ENCODE measurements at places on chromosomes 2 and 18.

DNA sequence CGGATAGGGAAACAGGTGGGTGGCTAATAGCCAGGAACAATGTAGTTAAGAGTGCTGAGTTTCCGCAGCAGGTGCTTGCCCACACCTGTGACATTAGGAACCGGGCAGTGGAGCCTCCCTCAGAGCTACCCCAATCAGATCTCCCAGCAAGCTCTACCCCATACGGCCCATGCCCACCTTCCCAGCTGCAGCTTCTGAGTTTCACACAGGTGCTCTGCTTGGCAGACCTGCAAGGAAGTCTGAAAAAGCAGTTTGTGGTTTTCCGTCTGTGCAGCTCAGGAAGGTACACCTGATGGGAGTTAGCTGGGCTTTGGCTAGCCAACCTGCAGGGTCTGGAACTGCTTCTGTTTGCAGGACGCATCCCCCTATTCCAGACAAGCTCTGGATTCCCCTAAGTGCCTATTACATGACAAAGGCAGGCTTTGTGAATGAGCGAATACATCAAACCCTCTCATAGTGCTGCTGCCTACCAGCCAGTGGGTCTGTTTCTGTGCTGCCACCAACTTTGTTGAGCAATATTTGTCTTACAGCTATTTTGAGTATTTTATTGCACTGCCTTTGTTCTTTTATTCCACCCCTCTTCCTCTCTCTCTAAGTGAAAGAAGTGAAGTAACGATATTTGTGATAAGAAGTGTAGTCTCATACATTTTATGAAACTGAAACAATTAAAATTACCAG lies 24.7 kb upstream of the CEP68 start:
- no peak for DNase-seq

DNA sequence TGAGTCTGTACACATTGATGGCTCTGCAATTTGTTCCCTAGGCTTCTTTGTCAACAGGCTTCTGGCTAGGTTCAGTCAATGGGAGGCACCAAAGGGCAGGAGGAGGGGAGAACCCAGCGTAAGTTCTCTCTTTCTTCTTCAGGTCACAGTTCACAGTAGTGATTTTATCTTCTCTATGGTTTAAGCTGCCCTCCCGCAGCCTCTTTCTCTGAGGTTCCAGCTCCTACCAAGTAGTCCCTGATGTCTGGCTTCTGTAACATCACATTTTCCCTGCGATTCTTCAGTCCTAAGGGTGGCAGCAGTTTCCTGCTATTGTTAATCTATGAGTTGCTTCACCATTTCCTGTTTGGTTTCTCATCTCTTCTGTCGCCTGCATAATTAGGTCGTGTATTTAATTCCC lies 107.4 kb downstream of the CPO start:
- DNase-seq = no peak

GRCh38 chr2:165839610-165840009 lies 45.6 kb upstream of the GALNT3 start:
- no peak for DNase-seq

- no peak for DNase-seq
Observed at GRCh38 chr2:179222076-179222475, 42.6 kb downstream of the SESTD1 start.

- no peak for DNase-seq
Observed at GRCh38 chr18:76997951-76998808, 134.4 kb downstream of the MBP start.

DNA sequence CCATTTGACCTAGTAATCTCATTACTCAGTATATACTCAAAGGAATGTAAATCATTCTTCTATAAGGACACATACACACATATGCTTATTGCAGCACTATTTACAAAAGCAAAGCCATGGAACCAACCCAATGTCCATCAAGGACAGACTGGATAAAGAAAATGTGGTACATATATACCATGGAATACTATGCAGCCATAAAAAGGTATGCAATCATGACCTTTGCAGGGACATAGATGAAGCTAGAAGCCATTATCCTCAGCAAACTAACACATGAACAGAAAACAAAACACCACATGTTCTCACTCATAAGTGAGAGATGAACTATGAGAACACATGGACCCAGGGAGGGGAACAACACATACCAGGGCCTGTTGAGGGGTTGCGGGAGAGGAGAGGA lies 214.5 kb downstream of the NBAS start:
- DNase-seq = no peak

- DNase-seq = no peak
Observed at GRCh38 chr18:51132256-51132935, 65.1 kb downstream of the MEX3C start.

DNA sequence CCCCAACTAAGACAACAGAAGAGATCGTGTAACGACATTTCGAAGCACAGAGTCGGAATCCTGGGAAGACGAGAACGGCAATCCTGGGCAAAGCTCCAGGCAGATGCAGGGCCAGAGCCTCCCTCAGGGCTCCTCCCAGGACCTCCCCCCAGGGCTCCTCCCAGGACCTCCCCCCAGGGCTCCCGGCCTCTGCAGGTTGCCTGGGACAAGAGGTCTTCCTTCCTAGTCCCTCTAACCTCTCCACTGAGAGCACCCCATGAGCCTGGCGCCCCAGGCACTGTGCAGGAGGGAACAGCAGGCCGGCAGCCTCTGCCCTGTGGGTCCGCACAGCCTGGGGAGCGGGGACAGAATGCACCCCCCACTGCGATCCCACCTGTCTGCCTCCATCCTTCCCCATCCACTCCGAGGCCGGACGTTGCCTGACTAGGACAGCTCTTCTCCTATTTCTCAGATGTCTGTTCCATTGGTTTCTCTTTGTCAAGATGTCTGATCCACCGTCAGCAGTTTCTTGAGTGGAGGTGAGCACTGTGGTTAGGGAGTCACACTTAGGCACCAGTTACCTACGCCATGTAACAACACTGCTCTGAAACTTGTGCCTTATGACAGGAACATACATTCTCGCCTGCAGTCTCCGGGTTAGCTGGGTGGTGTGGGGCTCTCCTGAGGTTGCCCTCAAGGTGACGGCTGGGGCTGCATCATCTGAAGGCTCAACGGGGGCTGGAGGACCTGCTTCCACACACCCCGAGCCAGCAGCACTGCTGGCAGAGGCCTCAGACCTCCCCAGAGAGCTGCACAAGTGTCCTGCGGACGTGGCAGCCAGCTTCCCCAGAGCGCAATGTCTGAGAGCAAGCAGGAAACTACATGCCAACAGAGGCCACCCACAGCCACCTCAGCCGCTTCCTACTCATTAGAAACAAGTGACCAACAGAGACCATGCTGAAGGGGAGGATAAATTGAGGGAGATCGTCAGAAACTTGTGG lies 28.9 kb downstream of the ADI1 start:
- DNase-seq = no peak

DNA sequence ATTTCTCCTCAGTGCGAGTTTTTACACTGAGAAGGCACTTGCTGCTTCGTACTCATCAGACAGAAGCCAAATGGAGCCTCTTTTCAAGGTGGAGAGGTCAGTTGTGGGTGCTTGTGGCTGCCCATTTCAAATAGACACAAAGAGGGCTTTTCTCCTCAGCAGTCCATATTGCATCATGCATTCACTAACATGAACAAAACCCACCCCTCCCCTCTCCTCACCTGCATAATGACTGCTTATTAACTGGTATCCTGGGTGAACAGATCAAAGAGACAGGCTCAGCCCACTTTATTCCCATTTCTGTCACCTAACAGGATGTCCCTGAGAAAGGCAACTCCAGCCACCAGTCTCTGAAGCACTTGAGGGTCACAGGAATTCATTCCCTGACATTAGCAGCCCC lies 28.9 kb downstream of the KLF7 start:
- no peak for DNase-seq

DNA sequence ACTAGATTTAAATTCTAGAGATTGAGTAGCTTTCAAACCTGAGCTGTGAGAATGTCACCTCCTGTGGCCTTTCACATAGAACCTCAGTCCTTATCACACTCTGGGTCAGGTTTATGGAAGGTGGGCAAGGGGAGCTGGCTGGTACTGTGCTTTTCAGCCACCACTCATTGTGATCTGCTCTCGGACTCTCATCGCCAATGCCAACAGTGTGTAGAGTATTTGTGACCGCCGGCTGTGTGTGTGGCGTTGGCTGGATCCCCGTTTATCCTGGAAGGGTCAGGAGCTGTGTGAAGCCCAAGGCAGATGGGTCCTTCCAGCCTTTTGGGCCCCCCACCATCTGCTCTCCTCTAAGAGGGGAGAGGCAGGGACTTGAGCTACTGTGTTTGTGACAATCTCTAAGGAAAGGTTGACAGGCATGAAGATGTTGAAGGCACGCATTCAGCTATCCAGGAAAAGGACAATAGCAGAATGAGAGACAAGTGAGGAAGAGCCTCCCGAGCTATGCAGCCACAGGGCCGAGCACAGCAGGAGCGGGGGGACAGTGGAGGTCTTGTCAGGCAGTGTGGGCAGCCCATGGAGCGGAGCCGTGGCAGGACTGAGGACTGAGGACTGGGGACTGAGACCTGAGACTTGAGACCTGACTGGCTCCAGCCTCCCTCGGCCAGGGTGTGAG lies 107.1 kb upstream of the TPO start:
- DNase-seq = no peak

DNA sequence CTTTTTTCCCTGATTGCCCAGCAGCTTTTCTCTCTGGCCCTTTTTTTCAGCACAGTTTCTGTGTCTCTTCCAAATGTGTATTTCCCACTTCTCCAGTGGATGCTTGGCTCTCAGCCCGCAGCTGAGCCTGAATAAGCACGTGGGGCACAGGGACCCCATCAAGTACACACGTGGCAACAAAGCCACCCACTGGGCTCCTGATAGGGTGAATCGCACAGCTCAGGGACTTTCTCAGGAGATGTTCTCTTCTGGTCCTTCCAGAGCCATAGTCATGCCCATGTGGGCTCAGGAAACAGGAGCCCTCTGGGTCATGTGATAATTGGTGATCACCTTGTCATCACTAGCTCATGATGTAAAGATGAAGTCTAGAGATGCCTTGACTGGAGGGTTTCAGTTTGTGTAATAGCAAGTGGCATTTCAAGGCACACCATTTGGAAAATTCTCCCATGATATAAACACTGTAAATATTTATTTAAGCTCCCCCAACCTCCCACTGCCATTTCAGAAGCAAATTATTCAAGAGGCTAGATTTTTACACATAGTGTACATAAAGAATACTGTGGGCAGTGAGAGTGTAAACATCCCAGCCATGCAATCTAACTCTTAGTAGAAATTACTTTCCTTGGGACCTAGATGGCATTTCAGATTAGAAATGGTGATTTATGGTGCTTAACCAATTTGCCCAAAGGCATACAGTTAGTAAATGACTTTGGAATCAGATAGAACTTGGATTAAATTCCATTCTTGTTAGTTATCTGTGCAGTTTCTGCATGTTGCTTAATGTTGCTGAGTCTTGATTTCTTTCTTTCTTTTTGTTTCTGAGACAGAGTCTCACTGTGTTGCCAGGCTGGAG lies 597.5 kb downstream of the SLC4A3 start:
- DNase-seq = no peak

GRCh38 chr2:200962811-200963123 lies 693 bp downstream of the ORC2 start:
- no peak for DNase-seq

GRCh38 chr2:238290715-238291549 lies 2.5 kb upstream of the PER2 start:
- no peak for DNase-seq

DNA sequence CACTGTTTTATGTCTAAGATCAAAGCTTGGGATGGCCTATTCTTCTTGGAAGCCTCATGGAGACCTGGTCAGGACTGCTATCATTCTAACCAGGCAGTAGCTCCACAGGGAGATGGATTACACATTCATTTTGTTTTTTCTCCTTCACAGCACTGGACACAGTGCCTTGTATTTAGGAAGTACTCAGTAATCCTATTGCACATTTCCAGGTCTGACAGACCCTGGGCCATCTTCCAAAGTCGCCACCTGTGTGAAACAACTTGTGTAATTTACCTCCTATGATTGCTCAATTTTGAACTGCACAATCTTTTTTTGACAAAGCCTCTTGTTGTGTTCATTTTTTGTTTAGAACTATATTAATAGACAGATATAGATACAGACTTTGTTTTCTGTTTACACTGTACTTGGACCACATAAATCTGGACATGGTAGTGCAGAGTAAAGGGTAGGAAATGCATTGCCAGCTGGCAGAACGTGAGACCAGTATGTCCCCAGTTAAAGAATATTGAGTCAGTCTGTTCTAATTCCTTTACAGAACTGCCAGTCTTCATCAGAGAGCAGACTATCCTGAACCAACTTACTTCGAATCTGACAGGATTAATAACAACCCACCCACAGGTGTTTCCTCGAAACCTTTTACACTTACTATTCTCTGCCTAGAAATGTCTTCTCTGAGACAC lies 277.8 kb upstream of the CYRIA start:
- no peak for DNase-seq
